ENCODE measurements at places on chromosomes 11 and 22.
A peak's percentile ranks its signal among the peaks of the same experiment; 100 is the strongest.

- no peak for DNase-seq
These were observed 106.0 kb upstream of the CD44 start for GRCh38 chr11:35033011-35033410.

- no peak for DNase-seq
These were observed 61.4 kb downstream of the SLC1A2 start for GRCh38 chr11:35357923-35358322.

DNA sequence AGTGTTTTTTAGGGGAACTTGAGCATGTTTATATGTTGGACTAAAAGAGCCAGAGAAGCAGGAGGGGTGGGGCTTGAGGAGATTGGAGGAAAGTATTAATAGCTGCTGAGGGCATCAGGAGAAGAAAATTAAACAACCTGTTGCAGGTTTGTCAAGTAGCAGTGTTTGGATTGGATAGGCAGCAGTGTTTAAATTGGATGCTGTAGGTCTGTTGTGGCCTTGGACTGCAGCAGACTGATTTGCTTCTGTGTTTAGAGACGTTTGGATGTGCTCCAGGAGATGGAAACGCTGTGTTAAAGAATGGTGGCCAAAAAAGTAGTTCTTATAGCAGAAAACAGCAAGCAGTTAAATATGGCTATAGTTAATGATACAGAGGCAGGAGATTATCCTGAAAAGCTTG lies 5.7 kb downstream of the EIF3L start:
- no peak for DNase-seq

DNA sequence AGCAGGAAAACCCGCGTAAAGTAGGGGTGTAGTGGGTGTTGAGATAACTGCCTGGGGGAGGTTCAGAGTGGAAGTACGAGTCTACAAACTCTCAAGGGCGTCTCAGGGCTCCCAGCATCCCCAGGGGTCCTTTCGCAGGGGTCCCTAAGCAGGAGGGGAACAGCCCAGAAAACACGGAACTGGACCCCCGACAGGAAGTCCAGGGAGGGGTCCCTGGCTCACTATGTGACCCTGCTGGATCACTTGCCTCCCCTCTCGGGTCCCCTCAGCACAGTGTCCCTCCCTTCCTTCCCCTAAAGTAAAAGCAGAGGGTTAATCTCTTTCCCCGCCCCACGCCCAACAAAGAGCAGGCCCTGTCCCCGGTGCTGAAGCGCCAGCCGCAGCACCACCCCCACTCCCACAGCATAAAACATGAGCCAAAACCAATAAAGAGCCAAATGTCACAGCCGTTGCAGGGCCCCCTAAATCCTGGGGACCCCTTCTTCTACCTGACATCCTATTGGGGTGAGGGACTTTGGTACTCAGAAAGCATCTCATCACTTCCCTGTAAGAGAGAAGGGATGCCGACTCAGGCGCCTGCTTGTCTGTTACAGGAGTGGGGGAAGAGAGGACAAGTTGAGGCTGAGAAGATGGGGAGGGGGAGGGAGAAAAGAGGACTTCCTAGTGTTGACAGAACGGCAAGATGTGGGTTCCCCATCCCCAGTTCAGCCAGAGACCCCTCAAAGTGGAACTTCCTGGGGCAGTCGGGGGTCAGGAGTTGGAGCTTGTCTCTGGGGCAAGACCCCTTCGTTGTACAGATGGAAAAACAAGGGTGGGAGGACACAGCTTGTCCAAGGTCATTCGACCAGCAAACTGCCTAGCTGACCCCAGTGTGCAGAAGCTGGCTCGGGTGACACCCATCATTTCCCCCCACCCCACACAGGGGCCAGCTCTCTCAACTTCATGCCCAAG lies 1.4 kb upstream of the NEFH start:
- DNase-seq: no peak

DNA sequence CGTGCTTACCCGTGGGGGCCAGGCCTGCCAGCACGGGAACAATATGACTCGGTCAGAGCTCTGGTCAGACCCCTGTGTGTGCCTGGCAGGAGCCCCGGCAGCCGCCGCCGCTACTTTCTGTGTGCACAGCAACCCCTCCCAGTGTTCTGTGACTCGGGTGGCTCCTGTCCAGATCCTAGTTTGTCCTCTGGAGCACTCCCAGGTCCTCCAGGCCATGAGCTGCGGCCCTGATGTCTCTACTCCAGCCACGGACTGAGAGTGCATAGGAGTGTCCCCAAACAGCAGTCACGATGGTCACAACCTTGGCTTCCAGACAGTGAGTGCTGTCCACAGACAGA lies 3.2 kb downstream of the NDUFS8 start:
- DNase-seq: no peak

DNA sequence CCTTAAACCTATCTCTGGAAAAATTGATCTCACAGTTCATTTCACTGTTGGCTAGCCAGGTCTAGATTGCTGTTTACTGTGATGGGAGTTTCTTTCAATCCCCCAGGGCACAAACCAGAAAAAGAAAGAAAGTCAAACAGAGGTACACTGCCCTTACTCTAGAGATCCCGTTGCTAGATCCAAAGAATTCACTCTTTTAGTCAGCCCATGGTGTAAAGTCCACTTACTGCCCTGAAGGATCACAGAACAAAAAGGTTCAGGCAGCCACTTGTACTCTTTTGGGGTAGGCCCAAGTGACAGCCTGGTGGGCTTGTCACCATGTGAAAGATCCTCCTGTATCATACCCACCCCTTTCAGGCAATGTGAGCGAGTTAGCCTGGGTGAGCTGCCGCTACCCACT lies 162.6 kb upstream of the CCDC179 start:
- no peak for DNase-seq

DNA sequence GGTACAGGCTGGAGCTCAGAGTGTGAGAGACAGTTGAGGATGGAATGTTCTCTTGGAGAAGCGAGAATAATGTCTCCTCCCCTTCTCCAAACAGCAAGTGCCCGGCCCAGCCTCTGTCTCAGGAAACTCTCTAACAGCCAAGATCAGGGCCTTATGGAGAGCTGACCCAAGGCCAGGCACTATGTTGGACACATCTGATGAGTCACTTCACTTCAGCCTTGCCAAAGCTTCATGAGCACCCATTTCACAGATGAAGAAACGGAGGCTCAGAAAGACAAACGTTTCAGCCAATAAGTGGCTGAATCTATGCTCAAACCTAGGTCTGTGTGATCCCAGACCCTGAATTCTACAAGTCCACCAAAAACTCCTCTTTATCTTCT lies 22.1 kb upstream of the CHKA start:
- DNase-seq: no peak

- no peak for DNase-seq
These were observed 58.7 kb upstream of the SLN start for GRCh38 chr11:107770551-107770951.

GRCh38 chr22:44247923-44248892 lies 64.5 kb downstream of the SHISAL1 start:
- no peak for DNase-seq

- no peak for DNase-seq
These were observed 107.0 kb upstream of the SESN3 start for GRCh38 chr11:95337972-95338429.

GRCh38 chr11:2248762-2249161 lies 21.6 kb downstream of the ASCL2 start:
- DNase-seq: no peak

DNA sequence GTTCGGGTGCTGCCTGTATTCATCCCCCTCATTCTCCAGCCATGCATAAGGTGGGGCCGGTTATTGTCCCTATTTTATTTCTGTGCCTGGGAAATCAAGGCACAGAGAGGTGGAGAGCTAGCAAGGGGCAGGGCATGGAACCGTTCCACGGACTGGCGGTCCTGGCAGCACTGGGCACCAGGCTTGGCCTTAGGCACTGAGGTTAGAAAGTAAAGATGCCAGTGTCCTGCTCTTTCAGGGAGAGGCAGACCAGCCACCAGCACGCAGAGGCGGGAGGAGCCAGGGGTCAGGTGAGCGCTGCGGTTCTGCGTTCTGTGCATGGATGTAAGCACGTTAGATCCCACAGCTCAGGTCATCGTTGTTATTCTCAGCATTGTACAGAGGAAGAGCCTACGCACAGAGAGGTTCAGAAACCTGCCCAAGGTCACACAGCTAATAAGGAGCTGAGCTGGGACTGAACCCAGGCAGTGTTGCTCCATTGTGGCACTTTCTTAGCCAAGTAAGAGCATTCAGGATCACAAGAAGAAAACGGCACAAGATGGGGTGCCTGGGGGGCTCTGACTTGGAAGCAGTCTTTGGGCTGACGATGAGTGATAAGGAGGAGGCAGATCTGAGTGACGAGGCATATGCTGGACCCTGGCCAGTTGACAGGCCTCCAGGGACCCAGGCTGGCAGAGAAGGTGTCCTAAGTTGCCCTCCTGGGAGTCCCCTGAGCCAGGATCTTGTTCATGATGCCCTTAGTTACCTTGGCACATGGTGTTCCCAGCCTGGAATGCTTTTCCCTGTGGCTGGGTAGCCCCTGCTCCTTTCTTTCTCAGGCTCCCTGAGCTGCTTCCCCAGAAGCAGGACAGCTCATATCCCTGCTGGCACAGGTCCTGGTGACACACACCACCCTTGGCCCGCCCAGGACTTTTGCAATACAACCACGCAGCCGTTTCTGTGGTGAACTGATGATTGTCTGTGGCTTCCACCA lies 41.1 kb downstream of the OSBPL5 start:
- peak; percentile 61 for DNase-seq

DNA sequence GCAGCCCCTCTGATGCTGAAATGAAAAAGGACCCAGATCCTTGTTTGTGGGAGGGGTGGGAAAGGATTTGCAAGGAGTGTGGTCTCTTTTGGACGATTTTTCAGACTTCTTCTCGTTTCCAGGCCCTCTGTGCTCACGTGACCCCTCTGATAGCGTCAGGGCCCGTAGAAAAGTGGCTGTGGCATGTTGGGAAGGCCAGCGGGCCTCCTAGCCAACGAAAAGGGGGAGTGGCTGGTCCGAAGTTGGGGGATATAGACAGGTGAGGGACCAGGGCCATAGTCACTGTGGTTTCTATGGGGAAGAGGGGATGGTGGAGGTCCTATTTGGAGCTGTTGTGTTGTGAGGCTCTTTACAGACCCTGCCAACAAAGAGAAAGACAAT lies 6.6 kb downstream of the PARVB start:
- no peak for DNase-seq

- DNase-seq: no peak
These were observed 74.2 kb upstream of the PITPNB start for GRCh38 chr22:27993201-27993635.

GRCh38 chr11:62402226-62402959 lies 16.4 kb upstream of the SCGB1A1 start:
- peak; percentile 53 for DNase-seq

DNA sequence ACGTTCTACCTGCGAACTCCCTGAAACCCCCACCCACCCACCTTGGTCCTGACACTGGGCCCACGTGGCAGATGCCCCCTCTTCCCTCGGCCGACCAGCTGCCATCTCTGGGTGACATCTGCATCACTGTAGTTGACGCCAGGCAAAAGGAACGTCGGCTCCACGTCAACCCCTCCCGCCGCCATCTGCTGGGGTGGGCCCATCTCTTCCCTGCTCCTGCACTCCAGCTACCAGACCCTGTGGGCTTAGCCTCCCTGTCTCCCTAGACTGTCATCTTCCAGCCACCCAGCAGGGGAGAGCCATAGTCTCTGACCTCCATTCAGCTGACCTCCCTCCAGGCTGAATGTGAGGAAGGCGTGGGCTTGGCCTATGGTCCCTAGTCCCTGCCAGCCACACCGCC lies 21.4 kb downstream of the CHID1 start:
- no peak for DNase-seq

GRCh38 chr11:60769273-60769672 lies 12.6 kb downstream of the MS4A15 start:
- no peak for DNase-seq

- DNase-seq: no peak
These were observed 13.7 kb downstream of the COA4 start for GRCh38 chr11:73862986-73863385.

GRCh38 chr22:49170053-49170452 lies 657.6 kb downstream of the BRD1 start:
- DNase-seq: no peak

DNA sequence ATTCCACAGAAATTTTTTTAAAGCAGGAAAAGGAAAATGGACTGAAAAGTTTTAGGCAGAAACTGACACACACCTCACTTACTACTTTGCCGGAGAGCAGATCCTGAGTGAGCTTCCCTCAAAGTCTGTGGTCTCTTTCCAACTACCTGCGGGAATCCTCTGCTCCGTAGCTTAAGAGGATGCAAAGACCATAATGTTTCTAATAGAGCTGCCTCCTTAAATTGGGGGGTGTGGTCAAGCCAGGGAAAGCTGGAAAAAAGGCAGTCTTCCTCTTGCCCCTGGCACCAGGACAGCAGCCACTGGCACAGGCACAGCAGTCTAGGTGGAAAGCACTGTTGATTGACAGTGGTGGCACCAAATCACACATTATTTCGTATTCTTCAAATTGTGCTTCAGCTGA lies at the start of gene ETS1:
Gene ETS1, minus strand, starts transcription at position 144 of the 400 bp plus-strand sequence. CDS start 14,428 bp downstream, outside the sequence.
- no peak for DNase-seq

- DNase-seq: no peak
These were observed 6.4 kb downstream of the IRF7 start for GRCh38 chr11:609341-609811.

- DNase-seq: peak; percentile 86
These were observed 11.0 kb upstream of the MS4A6A start for GRCh38 chr11:60193687-60194433.

- DNase-seq: no peak
These were observed 2.8 kb downstream of the USH1C start for GRCh38 chr11:17541330-17541885.

GRCh38 chr11:74925281-74925680 lies 23.6 kb downstream of the XRRA1 start:
- no peak for DNase-seq

DNA sequence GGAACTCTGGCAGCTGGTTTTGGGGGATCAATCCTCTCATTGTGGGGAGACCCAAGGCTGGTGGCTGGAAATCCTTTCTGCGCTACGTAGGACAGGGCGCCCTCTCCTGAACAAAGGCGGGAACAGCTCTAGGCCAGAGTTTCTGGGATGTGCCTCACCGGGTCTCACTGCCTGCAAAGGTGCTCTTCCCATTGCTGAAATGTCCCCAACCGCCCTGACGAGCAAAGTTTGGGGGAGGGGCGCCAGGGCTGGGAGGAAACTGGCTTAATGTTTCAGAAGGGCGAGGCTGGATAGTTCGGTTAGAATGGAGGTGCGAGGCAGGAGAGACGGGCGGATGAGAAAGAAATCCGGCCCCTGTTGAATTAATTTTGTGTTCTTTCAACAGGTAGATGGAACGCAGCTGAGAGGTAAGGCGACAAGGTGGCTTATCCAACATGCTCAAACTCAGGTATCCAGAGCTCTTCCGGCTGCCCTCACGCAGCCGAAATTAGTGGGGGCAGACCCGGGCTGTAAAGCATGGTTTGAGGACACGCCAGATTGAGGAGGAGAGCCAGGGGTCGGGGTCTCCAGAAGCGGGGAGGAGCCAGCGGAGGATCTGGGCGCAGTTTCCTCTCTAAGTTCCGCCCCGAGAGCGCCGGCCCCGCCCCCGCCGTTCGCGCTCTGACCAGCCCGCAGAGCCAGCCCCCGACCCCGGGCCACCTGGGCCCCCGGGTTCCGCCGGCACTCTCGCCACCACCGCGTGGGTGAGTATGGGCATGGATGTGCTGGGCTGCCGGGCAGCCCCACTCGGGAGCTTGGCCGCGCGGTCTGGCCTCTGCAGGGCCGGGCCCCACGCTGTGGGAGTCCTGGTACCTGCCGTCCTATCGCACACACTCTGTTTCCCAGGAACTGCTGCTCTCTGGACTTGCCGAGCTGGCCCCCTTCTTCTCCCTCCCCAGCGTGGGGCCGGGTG lies at the start of gene PGAP2:
Gene PGAP2, plus strand, starts transcription at position 652 of the 952 bp plus-strand sequence. CDS start 2,700 bp downstream, outside the sequence.
- DNase-seq: peak; percentile 58

GRCh38 chr11:16160146-16160545 lies 196.2 kb downstream of the SOX6 start:
- DNase-seq: no peak

Measured in CD14-positive monocyte (primary cell).